ENCODE measurements at places on chromosomes 1 and 21.

DNA sequence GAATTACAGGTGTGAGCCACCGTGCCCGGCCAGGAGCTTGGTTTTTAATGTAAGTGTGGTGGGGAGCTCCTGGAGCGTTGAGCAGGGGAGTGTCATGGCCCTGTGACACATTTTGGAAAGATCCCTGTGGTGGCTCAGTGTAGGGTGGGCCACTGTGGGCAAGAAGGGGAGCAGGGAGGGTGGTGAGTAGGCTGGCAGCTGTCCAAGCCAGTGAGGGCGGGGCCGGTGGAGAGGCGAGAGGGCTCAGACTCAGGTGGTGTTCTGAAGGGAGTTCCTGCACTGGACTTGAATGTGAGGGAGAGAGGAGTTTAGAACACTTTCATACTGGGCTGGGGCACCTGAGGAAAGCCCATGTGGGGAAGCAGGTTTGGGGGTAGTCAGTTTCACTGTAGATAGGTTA lies 3.1 kb upstream of the EVA1B start:
- H3K4me3 ChIP-seq = no peak overlapping the region
- peaks cover 56% of the 10 kb centered on the region for H3K27me3 ChIP-seq
- DNase-seq = no peak
- peaks cover 3% of the 10 kb centered on the region for H3K36me3 ChIP-seq
- H3K4me1 ChIP-seq = peaks cover 52% of the 10 kb centered on the region
- peak overlapping the region; percentile 22 for H3K27ac ChIP-seq

DNA sequence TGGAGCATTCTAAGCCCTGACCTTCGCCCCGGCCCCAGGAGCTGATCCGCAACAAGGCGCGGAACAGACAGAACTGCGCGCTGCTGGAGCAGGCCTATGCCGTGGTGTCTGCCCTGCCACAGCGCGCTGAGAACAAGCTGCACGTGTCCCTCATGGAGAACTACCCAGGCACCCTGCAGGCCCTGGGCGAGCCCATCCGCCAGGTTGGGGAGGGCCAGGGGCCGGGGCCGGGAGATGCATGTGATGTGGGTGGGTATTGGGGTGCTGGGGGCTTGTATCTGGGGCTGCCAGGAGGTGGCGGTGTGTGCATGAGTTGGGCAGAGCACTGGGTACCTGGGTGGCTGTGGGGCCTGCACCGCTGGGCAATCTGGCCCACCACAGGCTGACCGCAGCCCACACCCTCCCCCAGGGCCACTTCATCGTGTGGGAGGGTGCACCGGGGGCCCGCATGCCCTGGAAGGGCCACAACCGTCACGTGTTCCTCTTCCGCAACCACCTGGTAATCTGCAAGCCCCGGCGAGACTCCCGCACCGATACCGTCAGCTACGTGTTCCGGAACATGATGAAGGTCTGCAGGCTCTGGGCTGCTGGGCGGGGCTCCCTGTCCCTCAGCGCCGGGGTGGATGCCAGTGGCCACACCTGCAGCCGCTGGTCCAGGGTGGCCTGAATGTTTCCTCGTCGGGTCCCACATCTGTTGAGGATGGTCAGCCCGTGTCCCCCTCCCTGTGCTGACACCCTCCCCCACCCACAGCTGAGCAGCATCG lies 65.8 kb downstream of the TRIM11 start:
- no peak overlapping the region for H3K4me3 ChIP-seq
- peaks cover 13% of the 10 kb centered on the region for H3K4me1 ChIP-seq

GRCh38 chr1:212819726-212820125 lies 27.7 kb downstream of the SPATA45 start:
- no peak overlapping the region for H3K4me3 ChIP-seq
- no peak for DNase-seq
- no peak overlapping the region for H3K27ac ChIP-seq

DNA sequence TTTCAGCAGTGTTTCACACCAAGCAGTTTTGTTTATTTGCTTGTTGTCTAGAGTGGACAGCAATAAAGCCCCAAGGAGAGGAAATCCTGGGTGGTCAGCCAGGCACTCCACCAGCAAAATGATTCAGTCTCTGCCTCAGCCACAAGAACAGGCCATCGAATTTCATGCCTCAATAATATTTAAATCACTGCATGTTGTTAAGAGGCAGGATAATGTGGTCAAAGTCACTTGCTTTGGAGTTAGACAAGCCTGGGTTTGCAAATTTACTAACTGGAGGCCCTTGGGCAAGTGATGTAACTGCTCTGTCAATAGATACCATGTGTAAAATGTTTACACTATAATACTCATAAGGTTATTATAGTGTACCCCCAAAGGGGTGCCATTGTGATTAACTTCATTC lies 349.6 kb downstream of the LMO4 start:
- H3K4me1 ChIP-seq = no peaks in the 10 kb centered on the region
- no peaks in the 10 kb centered on the region for H3K36me3 ChIP-seq
- no peak overlapping the region for H3K4me3 ChIP-seq
- DNase-seq = no peak
- H3K27ac ChIP-seq = no peak overlapping the region

DNA sequence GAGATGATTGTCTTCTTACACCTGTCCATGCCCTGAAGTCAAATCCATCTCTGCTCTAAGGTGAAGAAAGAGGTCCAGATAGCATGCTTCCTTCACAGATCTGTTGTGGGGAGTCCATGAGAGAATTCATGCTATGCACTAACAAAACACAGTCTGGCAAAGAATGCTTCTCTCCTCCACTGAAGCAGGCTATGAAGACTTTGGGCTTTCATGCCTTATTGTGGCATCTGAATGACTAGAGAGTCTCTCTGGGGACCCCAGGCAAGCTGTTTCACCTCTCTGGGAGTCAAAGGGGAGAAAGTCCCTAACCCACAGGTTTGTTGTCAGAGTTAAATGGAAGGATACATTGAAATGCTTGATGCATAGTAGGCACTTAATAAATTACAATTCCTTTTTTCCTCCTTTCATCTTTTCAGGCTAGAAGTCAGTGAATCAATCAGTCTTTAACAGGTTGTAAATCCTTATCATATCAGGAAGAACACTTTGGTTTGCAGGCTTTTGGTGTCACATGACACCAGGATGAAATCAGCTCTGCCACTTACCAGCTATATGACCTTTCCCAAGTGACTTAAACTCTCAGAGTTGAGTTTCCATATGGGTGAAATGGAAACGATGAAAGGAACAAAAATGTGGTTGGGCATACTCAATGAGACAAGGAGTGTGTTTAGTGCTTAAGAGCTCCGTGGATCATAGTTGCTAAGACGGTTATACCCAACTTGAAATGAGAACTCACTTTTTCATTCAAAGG lies 200.1 kb upstream of the DAB1 start:
- H3K4me3 ChIP-seq = no peak overlapping the region
- no peaks in the 10 kb centered on the region for H3K27me3 ChIP-seq
- H3K36me3 ChIP-seq = no peaks in the 10 kb centered on the region
- no peaks in the 10 kb centered on the region for H3K4me1 ChIP-seq
- no peak overlapping the region for H3K27ac ChIP-seq
- DNase-seq = no peak

- DNase-seq = no peak
- no peaks in the 10 kb centered on the region for H3K4me1 ChIP-seq
- no peak overlapping the region for H3K4me3 ChIP-seq
- H3K27ac ChIP-seq = no peak overlapping the region
- no peaks in the 10 kb centered on the region for H3K36me3 ChIP-seq
Observed at GRCh38 chr1:56566061-56566744, 13.2 kb downstream of the PLPP3 start.

- H3K27me3 ChIP-seq = peaks cover 30% of the 10 kb centered on the region
- H3K36me3 ChIP-seq = no peaks in the 10 kb centered on the region
- H3K4me3 ChIP-seq = no peak overlapping the region
- DNase-seq = no peak
- no peaks in the 10 kb centered on the region for H3K4me1 ChIP-seq
- H3K27ac ChIP-seq = no peak overlapping the region
Observed at GRCh38 chr1:53341521-53341895, 13.6 kb upstream of the LRP8 start.

DNA sequence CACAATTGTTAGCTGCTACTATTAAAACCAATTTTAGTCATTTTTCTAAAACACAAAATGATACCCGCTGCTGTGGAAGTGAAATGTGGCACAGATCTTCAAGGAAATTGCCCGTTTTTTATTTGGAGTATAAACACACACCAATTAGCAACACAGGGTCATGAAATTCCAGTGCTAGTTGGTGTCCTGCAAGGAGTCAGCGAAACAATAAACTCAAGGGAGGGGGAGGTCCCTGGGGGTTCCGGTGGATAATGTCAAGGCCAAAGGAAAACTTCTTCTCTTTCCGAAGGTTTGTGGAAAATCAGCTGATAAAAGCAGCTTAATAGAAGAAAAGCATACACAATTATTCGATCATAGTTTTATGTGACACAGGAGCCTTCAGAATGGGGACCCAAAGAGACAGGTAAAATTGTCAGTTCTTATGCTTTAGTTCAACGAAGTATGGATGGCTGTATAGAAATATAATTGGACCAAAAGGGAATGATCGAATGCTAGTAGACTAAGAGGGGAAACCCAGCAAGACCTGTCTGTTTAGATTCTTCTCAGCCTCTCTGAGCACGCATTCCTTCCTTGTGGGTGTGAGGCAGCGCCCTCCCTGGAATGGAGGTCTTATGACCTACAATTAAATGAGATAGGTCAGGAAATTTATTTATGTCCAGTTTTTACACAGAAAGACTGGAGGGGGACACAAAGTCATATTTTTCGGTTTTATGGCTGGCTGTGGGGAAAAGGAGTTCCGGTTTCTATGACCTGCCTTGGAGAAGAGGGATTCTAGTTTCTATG lies 65.9 kb downstream of the KCNK1 start:
- no peaks in the 10 kb centered on the region for H3K27me3 ChIP-seq
- no peaks in the 10 kb centered on the region for H3K4me1 ChIP-seq
- H3K4me3 ChIP-seq = no peak overlapping the region
- H3K36me3 ChIP-seq = no peaks in the 10 kb centered on the region

- no peak overlapping the region for H3K4me3 ChIP-seq
- H3K27me3 ChIP-seq = peaks cover 15% of the 10 kb centered on the region
- no peaks in the 10 kb centered on the region for H3K36me3 ChIP-seq
- H3K27ac ChIP-seq = no peak overlapping the region
- no peak for DNase-seq
Observed at GRCh38 chr1:30184393-30185141, 538.8 kb downstream of the MATN1 start.

DNA sequence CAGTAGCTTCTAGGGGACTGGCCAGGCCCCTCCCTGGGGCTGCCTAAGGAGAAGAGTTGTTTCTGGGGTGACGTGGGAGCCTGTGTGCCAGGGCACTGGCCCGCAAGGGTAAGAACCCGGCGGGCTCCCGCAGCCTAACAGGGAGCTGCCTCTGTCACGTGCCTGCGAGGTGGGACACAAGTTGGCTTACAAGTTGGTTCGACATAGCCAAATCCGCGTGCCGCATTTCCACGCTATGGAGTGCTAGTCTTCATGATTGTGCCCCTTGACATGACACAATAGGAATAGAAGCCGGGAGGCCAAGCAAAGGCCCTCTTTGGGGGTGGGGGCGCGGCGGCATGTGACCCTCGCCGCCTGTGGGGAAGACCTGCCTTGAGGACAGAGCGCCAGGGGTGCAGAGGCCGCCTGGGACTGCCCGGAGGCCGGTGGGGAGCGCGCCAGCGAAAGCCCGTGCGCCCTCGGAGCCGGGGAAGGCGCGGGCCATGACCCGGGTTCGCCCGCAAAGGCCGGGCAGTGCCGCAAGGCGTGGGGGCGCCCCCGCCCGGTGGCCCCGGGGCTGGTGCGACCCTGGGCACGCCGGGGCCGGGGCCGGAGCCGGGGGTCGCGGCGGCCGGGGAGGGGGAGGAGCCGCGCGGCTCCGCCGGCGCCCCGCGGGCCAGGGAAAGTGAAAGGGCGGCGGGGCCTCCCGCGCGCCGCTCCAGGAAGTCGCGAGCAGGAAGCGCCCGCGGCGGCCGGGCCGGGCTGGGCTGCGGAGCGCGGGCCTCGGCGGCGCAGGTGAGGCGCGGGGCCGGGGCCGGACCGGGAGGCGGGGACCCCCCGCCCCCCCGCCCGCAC lies at the start of gene SLC37A1:
SLC37A1 (plus strand) TSS at position 702 of the 834 bp plus-strand sequence. CDS start 4,603 bp downstream, outside the sequence.
- H3K27me3 ChIP-seq = peaks cover 14% of the 10 kb centered on the region
- H3K27ac ChIP-seq = peak within 1 kb of the TSS; percentile 81
- H3K36me3 ChIP-seq = peaks cover 25% of the 10 kb centered on the region
- H3K4me1 ChIP-seq = peaks cover 32% of the 10 kb centered on the region
- peak; percentile 66 for DNase-seq

DNA sequence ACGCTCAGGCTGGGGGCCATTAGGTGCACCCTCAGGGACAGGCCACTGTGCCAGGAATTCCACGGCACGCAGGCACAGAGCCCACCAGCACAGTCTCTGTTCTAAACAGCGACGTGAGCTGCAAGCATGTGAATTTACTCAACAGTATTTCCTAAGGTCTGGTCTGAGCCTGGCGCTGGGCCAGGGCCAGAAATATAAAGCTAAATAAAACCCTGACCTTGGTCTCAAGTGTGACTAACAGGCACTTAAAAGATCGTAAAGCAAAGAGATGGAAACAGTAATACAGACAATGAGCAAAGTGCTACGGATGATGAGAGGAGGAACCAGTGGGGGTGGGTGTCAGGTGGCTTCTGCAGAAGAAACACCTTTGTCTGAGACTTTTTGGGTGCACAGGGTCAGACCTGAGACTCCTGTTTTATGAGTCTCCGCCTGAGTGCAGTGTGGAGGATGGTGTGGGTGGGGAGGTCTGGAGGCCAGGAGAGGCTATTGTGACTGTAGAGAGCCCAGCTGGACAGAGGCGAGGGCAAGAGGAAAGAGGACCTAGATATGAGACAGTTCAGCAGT lies 53.4 kb upstream of the EDN2 start:
- H3K36me3 ChIP-seq = peaks cover 6% of the 10 kb centered on the region
- no peak overlapping the region for H3K4me3 ChIP-seq
- H3K27me3 ChIP-seq = no peaks in the 10 kb centered on the region
- no peak overlapping the region for H3K27ac ChIP-seq

GRCh38 chr21:14838400-14838799 lies 226.4 kb downstream of the NRIP1 start:
- H3K36me3 ChIP-seq = no peaks in the 10 kb centered on the region
- H3K27me3 ChIP-seq = no peaks in the 10 kb centered on the region
- peaks cover 3% of the 10 kb centered on the region for H3K4me1 ChIP-seq
- DNase-seq = no peak

DNA sequence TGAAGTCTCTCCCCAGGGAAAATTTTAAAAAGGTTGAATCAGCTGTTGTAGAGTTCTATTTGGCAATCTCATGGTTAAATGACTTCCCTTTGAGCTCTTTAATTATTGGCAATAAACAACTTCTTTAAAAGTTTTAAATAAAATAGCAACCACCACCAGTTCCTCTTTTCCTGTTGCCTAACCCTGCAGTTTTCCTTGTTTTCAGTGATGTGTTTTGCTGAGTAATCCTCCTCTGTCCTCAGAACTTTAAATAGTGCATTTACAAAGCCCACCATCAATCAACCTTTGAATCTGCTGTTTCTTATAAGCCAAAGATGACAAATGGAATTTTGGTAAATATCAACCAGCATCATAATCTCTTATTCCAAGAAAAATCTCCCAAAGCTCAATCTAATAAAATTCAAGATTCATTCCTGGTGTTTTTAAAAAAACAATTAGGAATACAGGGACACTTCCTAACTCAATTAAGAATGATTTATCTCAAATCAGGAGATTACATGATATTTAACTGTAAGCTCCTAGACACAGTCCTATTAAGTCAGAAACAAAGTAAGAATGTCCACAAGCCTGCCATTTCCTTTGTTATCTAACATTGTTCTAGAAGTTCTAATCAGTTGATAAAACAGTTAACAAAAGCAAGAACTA lies 14.8 kb downstream of the AVPR1B start:
- no peaks in the 10 kb centered on the region for H3K36me3 ChIP-seq
- H3K27me3 ChIP-seq = peaks cover 62% of the 10 kb centered on the region
- no peak overlapping the region for H3K27ac ChIP-seq
- no peaks in the 10 kb centered on the region for H3K4me1 ChIP-seq

GRCh38 chr1:93686504-93687250 lies 5.0 kb upstream of the BCAR3 start:
- DNase-seq = no peak
- no peak overlapping the region for H3K4me3 ChIP-seq
- no peaks in the 10 kb centered on the region for H3K36me3 ChIP-seq
- H3K4me1 ChIP-seq = peaks cover 5% of the 10 kb centered on the region
- no peak overlapping the region for H3K27ac ChIP-seq

Measured in activated naive CD4-positive, alpha-beta T cell treated with anti-CD3 and anti-CD28 coated beads, Interleukin-2, amount 10 ng/mL, durations not matched to agents 7 days and 5 days (primary cell).